ENCODE measurements at places on chromosomes 1 and 21.

GRCh38 chr1:61332196-61332753 is 249.9 kb downstream of the NFIA start:
- DNase-seq, result no peak

DNA sequence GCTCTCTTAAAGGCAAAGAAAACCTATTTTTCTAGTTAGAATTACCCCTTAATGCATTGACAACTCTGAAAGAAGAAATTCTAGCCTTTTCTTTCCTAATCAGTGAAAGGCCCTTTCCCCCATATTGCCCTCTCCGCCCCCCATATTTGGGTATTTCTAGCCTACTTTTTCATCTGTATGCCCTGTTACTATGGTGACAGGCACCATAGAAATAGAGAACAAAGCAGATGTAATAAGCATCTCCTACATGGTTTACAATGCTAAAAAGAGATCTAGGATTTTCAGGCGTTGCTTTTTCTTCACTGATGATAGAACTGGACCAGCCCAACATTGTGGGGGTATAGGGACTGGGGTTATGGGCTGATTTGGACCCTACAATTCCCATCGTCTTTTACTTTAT is 14.5 kb downstream of the LRRC8B start:
- DNase-seq, result no peak

GRCh38 chr1:199081739-199082138 is 442.9 kb downstream of the PTPRC start:
- no peak for DNase-seq

- DNase-seq, result no peak
These were observed 14.8 kb upstream of the TMEM240 start for GRCh38 chr1:1554926-1555915.

GRCh38 chr1:235972311-235972689 is 92.6 kb downstream of the NID1 start:
- no peak for DNase-seq

DNA sequence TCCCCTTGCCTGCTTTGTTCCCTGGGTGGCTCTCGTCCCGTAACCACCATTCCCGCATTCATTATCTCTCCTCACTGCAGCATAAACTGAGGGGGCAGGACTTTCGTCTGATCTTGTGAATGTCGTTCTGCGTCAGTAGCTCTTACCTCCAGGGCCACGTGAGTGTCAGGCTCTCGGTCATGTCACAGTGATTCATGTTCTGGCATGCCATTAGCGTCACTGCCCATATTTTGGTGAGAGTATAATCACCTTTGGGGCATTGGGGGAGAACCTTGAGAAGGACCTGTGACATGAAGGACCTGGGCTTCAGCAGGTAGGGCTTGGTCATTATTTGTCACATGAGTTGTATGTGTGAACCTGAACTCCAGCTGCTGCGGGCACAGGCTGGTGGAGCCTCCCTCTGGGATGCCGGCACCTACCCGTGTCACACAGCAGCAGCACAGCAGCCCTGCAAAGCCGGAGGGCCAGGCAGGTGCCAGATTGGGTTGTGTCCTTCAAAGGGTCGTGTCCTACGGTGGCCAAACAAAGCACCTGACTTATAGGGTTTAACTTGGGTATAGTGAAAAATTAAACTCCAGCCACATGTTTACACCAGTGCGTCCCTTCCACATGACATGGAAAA is 68.5 kb downstream of the BACE2 start:
- no peak for DNase-seq

GRCh38 chr1:227521782-227522181 is 41.6 kb upstream of the ZNF678 start:
- DNase-seq, result no peak

DNA sequence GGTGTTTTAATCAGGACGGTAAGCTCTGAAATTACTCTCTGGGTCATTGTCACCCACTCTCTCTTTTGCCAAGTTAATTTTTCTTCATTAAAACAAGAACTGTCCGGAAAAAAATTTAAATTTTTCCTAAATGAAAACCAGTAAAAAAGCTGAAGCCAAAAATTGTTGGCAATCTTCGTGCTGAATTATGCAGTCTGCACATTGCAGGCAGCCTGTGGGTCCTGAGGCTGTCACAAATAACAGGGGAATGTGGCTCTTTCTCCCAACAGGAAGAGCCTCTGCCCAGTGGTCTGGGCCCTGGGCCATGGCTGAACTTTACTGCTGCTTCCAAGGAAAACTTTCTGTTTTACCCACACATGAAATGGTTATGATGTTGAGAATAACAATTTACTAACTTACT is 153.9 kb upstream of the SPAG17 start:
- DNase-seq, result no peak

- no peak for DNase-seq
These were observed 36.2 kb downstream of the CAMSAP2 start for GRCh38 chr1:200774735-200775444.

- DNase-seq, result no peak
These were observed 63.1 kb downstream of the KIF21B start for GRCh38 chr1:200960236-200960947.

- no peak for DNase-seq
These were observed 129.3 kb upstream of the VAMP3 start for GRCh38 chr1:7641587-7642417.

DNA sequence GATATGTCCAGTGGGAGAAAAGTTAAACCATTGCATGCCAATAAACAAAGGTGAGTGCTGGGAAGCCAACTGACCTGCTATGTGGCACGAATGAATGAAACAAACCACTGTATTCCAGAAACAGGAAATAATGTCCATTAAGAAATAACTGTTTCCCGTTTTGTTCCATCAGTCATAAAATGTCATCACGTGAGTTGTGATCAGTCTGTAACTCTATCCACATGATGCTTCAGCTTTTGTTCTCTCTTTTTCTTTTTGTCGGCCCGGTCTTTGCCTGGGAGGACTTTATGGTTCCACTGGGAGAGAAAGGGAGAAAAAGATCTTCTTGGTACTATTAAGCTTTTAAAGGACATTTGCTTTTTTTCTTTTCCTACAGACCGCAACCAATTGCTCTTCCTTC is 179.9 kb downstream of the TGFB2 start:
- no peak for DNase-seq

DNA sequence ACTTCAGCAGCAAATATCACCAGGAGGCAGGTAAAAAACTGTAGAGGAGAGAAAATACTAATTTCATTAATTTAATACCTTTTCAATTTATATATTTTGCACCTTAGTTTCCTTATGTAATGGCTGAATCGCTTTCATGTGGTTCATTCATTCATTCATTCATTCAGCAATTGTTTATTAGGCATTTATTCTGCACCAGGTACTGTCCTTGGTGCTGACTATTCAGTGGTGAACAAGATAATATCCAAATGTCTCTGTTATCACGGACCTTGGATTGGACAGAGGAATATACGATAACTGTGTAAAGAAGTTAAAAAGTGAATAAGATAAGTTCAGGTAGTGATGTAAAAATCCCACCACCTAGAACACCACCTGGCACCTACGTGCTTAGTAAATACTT is 28.8 kb downstream of the TSPAN2 start:
- no peak for DNase-seq

DNA sequence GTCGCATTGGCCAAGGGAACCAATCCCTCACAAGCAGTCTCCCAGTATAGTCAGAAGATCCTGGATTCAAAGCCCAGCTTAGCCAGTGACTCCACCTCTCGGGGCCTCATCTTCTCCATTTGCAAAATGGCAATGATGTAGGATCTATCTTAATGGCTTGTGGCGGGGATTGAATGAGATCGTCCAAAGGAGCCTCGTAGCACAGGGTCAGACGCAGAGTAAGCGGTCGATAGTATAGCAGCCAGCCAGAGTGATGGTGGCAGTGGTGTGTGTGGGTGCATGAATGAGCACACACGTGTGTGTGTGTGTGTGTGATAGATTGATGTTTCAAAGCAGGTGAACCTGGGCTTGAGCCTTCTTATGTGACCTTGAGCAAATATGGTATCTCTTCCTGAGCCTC is 79.8 kb upstream of the WNT4 start:
- DNase-seq, result no peak

DNA sequence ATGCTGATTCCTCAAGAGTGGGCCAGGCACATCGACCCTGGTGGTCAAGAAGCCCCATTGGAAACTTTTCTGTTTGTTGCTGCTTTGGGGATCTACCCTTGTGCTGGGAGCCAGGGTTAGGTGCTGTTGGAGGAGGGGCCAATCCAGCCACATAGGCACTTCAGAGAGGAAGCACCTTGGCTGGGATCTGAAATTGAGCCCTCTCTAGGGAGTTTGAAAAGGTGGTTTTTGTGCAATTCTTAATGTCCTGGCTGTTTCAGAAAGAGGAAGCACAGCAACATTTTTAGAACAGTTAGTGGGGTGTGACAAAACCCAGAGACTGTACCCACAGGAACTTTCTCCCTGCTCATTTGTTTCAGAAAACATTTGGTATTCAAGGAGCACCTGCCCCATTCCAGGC is 17.2 kb upstream of the BEND5 start:
- no peak for DNase-seq

- no peak for DNase-seq
These were observed 5.1 kb upstream of the OSCP1 start for GRCh38 chr1:36455386-36455785.

- DNase-seq, result no peak
These were observed 28.5 kb downstream of the PLEKHA6 start for GRCh38 chr1:204331275-204331674.

DNA sequence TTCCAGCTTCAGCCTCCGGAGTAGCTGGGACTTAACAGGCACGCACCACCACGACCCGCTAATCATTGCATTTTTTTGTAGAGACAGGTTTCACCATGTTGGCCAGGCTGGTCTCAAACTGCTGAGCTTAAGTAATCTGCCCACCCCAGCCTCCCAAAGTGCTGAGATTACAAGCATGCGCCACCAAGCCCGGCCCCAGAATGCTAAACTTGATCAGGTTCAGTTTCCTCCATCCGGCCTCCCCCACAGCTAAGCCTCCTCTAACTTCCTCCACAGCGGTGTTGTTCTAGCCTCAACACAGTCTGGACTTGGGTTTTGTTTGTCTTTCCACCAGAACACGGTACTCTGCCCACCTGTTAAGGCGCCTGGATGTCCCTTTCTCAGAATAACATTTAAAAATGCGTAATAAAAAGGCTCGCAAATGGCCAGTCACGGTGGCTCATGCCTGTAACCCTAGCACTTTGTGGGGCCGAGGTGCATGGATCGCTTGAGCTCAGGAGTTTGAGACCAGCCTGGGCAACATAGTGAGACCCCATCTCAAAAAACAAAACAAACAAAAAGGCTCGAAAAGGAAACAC is 2.4 kb downstream of the PARP1 start:
- DNase-seq, result no peak

GRCh38 chr21:45823100-45823681 is 158.4 kb upstream of the COL6A1 start:
- DNase-seq, result no peak

GRCh38 chr1:109478806-109479205 is 4.9 kb upstream of the ATXN7L2 start:
- DNase-seq, result no peak

- DNase-seq, result no peak
These were observed 22.6 kb downstream of the CACNA1S start for GRCh38 chr1:201089596-201089995.

- DNase-seq, result peak; percentile 25
These were observed 36.6 kb upstream of the PADI1 start for GRCh38 chr1:17168091-17168876.

DNA sequence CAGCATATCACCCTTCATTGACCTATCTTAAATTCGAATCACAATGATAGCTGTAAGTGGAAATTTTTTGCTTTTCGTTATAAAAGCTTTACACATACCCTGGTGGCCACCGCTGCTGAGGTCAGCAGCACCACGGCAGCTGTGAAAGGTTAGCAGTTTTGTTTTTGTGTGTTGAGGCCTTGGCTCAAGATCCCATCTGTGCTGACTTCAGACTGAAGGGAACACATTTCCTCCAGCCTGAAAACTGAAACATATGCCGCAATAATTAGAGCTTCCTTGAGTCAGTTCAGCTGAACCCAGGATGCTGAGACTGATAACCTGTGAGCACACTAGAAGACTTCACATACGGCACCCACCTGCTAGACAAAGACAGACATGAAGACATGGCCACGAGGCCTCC is 103.0 kb downstream of the SMYD3 start:
- peak; percentile 44 for DNase-seq

DNA sequence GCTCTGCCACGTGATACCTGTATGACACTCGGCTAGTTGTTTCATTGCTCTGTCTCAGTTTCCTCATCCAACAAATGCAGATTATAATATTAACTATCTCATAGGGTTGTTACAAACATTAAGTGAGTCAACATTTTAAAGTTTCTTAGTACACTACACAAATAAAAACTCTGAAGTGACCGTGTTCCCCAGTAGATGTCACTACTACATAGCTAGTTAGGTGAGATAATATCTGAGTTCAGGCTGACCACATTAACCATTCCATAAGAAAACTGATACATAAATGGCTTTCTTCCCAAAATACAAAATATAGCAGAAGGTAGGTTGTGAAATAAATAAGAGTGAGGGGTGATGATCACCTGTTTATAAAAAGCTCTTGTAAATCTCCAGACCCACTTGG is 214.1 kb downstream of the NUF2 start:
- no peak for DNase-seq

DNA sequence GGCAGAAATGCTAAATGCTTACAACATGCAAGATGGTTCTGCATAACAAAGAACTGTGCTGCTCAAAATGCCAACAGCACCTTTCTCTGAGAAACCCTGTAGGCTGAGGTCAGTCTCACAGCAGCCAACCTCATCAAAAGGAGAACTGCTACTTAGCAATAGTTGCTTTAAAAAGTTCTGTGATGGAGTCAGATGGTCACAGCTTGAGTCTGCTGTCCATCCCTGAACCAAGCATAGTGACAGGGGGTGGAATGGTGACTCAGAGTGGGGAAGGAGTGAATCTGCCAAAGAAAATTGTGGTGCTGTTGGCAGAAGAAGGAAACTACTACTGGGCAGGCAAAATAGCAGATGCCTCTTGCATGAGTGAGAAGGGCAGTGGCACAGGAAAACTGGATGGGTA is 106.0 kb upstream of the FAM78B start:
- no peak for DNase-seq

DNA sequence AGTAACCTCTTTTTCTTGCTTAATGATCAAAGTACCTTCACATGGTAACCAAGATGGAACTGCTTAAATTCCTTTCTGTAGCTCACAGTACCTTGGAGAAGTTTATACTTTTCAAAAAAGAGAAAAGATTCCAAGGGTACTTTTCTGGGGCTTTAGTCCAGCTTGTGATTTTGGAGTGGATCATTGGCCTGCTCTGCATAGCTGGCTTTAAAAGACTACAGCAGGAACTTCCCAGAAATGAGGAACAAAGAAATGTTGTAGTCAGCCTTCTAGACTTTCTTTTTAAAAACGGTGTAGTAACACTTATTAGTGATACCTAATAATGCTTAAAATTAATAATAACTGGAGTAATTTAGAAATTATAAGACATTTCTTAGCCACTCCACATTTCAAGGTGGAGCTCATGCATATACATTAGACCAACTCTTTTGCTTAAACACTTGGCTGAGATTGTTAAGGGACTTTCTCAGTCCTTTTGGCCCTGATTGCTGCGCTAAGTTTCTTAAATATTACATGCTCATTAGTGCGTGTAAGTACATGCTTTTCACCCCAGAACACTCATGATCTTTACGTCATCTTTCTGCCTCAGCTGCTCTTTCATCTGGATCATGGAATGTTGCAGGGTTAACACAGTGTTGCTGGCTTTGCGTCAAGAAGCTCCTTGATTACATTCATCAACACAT is 57.3 kb downstream of the SDCCAG8 start:
- no peak for DNase-seq

- no peak for DNase-seq
These were observed 274.4 kb upstream of the CXADR start for GRCh38 chr21:17238468-17238867.

All from brain pericyte (primary cell).